Neuronal stem cell (in vitro differentiated cells): ENCODE measurements at places on chromosomes 11 and 22.
A peak's percentile ranks its signal among the peaks of the same experiment; 100 is the strongest.

DNA sequence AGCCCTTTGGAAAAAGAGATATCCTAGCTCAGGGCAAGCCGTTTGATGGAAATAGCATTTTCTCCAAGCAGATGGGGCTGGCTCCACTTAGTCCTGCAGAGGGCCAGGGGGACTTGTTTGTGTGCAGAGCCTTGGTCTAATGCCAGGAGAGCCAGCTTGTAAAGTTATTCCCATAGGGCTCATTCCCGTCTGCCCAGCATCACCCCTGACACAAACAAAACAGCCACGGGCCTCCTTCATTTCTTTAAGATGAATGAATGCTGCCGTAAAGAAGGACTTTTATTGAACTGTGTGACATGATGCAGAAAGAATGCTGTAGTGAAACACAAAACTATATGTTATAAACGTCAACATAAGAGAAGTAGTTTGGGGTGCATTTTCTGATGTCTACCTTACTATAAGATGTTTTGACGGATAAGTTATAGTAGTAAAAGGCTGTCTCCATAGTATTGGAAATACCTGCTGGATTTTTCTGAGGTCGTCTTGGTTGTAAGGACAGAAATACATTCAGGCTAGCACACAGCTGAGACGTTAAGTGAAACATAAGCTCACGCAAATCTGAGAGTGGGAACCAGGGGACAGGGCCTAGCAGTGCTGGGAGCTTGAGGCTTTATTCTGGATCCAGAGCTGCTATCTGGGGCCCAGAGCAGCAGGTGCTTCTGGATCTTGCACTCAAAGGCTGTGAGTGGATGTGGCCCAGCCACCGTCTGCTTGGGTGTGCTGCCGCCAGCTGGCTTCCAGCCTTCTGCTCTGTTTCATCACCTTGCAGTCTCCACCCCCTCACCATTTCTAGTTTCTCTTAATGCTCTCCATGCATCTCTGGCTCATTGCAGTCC, 53.3 kb downstream of the NCAM1 start:
- no peak for DNase-seq

GRCh38 chr11:100972046-100972445, 157.6 kb downstream of the PGR start:
- DNase-seq = no peak

GRCh38 chr11:111510311-111510710, 1.9 kb downstream of the BTG4 start:
- no peak for DNase-seq

DNA sequence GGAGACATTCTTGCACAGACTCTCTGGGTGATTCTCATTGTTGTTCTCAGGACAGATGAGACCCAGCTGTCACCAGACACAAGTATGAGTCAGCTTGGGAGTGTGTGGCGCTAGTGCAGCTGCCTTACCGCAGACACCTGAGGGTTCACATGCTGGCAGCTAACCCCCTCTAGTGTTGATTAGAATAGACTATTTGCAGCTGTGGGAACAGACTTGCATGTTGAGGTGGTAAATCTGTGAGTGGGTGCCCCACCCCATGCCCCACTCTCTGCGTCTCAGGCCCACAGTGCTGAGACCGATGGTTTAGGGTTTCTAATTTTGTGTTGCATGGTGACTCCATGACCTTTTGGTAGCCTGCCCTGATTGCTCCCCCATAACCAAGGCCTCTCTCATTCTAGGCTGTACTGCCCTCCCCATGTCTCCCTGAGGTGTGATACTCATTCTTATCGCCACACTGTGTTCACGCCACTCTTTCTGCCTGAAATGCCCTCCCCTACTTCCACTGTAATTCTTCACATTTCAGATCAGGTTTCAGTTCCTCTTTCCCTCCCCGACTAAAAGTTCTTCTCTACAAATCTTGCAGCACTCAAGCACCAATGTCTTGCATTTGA, 73.7 kb upstream of the KIRREL3 start:
- DNase-seq = peak; percentile 9

DNA sequence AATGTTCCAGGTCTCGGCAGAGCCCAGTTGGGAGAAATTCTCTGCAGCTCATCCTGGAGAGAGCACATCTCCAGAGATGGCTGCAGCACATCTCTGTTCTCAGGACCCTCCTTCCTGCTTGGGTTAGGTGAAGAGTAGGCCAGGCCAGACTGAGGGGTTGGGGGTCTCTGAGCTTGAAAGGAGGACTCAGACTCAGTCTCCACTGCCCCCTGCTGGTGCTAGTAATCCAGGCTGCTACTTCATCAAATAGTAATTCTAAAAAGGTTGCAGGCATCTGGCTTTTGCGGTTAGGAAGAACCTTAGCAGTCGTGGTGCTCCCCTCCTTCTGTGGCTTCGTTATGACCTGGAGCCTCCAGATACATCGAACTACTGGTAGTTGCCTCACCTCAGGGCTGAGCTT, 9.7 kb downstream of the TUB start:
- peak; percentile 72 for DNase-seq

GRCh38 chr11:11937957-11938356, 70.5 kb downstream of the DKK3 start:
- no peak for DNase-seq

DNA sequence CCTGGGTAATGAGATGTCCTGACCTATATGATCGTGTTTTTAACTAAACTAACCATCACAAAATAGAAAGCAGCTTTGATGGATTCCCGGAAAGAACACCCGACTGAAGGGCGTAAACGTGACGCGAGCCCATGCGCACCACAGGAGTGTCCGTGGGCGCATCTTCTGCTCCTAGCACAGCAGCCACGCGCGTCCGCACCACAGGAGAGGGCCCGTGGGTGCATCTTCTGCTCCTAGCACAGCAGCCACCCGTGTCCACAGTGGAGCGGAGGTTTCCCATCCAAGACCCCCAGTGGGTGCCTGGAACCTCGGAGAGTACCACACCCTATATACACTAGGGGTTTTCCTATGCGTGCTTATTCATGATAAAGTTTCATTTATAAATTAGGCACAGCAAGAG, 36.1 kb upstream of the NRIP3 start:
- no peak for DNase-seq

DNA sequence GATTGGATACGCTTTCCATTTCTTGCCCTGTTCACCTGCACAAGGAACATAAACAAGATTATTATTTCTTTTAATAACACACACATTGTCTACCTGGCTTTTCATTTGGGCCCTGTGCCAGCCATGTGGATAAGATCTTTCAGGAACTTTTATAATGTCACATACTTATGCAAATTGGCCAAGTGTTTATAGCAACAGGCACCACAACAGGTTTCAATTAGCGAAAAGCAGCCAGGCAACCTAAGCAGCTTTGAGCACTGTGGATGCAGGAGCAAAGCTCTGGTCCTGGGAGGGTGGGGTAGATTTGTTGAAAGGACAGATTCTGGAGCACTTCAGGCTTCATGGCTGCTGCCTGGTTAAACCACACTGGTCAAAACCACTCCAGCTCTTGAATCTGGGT, 217.4 kb downstream of the BARX2 start:
- DNase-seq = no peak

- no peak for DNase-seq
These were observed 17.1 kb upstream of the TMPRSS13 start for GRCh38 chr11:117946156-117946841.

DNA sequence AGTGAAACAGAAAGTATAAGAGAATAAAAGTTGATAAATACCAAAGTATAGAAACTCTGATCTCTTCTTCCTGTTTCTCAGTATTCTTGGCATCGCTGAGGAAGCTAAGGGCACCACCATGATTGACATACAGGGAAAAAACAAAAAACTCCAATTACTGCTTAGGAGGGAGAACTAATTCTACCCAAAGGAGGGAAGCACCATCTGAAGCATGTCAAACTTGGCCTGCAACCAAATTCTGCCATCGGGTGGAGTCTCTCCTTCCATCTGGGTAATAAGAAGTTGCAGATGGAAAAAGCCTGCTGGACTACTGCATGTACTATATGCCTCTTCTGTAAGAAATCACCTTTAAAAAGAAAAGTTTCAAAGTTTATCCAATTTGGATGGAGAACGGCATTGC, 30.5 kb upstream of the PPP2R1B start:
- no peak for DNase-seq

GRCh38 chr11:24373516-24373915, 123.3 kb upstream of the LUZP2 start:
- no peak for DNase-seq

DNA sequence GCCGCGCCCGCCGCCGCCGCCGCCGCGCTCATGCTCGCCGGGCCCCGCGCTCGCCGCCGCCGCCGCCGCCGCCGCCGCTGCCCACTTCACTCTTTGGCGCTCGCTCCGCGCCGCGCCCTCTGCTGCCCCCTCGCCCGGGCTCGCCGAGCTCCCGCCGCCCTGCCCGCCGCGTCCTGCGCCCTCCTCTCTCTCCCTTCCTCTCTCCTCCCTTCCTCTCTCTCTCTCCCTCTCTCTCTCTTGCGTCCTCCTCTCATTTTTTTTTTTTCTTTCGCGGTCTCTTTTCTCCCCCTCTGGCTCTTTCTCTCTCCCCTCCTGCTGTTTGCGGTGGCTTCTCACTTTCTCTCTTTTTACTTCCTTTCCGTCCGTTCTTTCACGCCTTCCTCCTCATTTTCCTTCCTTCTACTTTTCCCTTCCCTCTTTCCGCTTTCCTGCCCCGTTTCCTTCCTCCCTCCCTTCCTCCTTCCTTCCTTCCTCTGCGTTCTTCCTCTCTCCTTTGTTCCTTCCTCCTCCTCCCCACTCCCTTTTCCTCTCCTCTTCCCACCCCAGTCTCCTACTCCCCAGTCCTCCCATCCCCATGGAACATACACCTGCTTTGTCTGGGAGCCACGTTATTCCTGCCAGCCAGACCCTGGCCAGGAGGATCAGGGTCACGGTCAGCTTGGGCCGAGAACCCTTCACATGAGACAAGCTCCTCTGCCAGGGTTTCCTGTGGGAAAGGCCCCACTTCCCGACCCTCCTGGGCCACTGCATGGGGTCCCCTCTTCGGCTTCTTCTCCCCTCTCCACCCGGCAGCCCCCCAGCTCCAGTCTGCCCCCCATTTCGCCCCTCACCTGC, 19.3 kb upstream of the SHISAL1 start:
- no peak for DNase-seq

DNA sequence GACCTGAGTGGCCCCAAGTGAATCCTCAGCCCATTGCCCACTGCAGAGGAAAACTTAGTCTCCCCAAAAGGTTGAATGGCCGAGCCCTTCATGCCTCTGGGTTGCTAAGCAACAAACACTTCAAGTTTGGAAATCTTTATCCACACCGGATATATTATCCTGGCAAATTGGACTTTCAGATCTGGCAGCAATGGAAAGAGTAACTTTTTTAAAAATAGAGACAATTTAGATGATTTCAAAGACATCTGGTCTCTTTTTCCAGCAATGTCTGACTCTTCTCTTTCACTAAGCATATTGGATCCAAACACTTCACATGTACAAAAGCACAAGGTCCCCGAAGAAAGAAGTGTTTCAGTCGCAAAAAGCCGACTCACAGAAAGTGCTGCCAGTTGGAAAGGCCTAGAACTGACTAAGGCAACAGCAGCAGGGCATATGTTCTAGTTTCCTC, 505.3 kb downstream of the SOX6 start:
- DNase-seq = no peak

GRCh38 chr11:108009497-108010370, 1.0 kb downstream of the CUL5 start:
- DNase-seq = no peak

DNA sequence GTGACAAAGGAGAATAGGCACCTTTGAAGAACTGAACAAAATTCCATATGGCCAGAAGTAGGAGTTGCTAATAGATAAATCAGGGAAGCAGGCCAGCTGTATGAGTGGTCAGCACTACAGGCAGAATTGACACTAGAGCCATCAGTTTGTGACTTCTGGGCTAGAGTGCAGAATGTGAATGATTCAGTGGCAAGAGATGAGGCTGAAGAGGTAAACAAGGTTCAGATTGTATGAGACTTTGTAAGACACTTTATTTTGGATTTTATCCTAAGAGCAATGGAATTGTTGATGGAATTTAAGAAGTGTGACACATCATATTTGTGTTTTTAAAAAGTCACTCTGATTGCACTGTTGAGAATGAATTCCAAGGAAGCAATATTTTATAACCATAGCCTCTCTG, 12.9 kb downstream of the BIRC3 start:
- DNase-seq = no peak

DNA sequence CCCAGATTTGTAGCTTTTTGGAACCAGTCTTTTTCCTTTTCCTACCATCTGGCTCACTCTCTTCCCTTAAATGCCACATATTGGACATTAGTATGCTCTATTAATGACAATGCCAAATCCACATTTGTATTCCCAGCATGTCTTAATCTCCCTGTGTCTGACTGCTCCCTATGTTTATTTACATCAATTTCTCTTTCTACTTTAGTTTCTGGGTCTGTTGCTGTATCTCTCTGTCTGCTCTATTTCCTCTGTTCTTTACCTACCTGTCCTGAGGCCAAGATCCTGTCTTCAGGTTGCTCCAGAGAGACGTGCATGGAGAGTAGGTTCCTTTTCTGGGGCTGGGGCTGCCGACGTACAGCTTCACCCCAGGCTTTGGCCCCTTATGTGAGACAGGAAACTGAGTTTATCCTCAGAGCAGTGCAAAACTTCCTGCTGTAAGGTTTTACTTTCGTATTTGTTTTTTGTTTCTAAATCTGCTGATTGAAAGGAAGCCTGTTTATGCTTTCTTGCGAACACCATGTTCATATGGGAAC, 25.6 kb downstream of the OR2AG2 start:
- no peak for DNase-seq

DNA sequence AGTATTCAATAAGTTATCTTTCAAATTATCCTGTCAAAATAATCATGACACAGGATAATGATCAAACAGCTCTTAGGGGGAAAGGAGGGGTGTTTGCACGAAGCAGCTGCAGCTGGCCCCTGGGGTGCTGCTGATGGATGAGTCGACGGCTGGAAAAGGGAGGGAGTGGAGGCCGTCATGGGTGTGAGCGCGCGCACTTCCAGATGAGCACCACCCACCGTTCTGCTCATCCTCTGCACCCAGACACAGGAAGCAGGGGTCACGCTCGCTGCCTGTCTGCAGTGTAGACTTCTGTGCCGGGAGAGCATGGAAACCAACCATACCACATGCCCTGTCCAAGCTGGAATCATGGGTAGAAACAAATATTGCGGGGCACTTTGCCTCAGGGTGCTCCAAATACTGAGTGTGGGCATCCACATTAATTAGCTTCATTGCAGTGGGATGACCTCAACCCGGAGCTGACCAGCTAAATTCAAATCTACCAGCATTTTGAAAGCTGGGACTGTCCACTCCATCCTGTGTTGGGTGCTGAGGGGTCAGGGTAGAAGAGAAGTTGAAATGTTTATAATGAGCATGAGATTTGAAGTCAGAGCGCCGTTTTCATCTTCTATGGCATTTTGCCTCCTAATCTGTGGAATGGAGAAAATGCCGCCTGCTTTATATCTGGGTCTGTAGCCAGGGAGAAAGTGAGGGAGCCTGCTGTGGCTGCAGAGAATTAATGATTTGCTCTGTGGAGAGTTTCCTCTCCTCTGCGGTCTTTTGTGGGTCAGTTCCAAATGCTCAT, 802.4 kb downstream of the TBC1D22A start:
- DNase-seq = no peak
